ENCODE measurements at places on chromosomes 5 and 9.

GRCh38 chr9:109190151-109190550, 23.1 kb upstream of the FRRS1L start:
- ATAC-seq, result no peak

- ATAC-seq, result peak; percentile 36
These were observed 822 bp downstream of the RASEF start for GRCh38 chr9:83061990-83062650.

- no peak for ATAC-seq
These were observed 69.0 kb downstream of the MTAP start for GRCh38 chr9:21871256-21871975.

GRCh38 chr9:4849369-4849768, 56.6 kb downstream of the RCL1 start:
- no peak for ATAC-seq

DNA sequence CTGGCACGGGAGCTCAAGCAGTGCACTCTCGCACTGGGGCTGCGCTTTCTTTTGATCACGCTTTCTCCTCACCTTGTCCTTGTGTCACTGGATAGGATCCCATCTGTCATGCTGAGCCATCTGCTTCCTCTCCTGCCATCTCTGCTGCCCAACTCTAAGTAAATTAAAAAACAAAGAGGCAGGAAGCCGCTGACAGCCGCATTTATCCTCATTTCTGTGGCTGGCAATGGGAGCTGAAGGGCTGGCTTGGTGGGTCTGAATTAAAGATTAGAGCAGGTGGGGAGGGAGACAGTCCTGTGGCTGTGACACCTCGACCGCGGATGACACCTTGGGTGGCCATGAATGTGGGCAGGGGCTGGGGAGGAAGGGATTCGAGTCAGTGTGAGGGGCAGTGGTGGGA, 159.2 kb upstream of the ALDH1B1 start:
- peak; percentile 44 for ATAC-seq

Data from motor neuron (in vitro differentiated cells).